NCI-H524 treated with DMSO at 0.1 percent for 48 hours (cell line): ENCODE measurements at places on chromosomes 2 and 18.

- DNase-seq, result no peak
Observed at GRCh38 chr2:235567842-235568241, 74.0 kb downstream of the AGAP1 start.

DNA sequence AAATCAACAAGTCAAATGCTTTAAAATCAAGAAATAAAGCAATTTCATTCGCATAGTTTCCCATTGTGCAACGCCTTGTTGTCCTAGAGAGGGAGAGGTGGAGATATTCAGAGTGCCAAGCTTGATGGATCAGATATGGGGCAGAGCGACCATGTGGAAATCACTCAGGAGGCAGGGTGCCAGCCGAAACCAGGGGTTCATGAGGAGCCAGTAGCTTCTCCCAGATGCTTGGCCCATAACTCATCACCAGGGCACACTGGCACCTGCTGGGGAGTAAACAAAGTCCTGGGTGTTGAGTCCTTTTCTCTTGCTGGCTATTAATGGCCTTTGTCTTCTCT lies 53.0 kb upstream of the ASAP2 start:
- DNase-seq, result no peak

- no peak for DNase-seq
Observed at GRCh38 chr18:44579745-44580144, 100.9 kb upstream of the SETBP1 start.

DNA sequence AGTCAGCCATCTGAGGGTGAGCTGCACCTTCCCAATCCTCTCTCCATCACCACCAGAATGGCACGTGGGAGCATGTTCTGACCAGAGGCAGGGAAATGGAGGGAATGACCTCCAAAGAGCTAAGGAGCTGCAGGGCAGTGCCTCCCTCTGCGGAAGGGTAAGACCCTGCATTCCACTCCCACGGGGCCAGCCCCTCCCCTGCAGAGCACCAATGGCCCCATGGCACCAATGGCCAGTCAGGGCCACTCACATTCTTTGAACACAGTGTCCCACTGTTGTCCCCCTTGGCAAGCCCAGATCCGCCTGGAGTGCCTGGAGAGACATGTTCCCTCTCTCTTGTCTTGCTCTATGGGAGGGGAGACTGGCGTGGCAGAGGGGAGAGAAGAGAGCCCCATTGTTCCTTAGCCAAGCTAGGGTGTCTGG lies 164.4 kb downstream of the TNS1 start:
- no peak for DNase-seq

DNA sequence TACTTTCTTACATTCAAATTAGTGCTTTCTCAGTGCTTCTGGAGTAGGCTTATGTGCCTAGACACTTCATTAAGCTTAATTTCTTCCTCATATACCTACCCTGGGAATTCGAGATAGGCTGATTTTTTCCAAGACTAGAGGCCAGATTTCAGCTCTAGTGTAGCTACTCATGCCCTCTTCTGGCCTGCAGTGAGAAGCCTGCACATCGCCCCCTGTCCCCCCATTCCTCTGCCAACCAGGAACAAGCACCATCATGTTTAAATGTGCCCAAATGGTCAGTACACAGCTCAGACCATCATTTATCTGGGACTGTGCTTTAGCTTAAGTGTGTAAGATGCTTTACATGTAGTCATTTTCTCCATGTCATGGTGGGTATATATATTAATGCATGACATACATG lies 1218.8 kb upstream of the LRRTM1 start:
- no peak for DNase-seq

DNA sequence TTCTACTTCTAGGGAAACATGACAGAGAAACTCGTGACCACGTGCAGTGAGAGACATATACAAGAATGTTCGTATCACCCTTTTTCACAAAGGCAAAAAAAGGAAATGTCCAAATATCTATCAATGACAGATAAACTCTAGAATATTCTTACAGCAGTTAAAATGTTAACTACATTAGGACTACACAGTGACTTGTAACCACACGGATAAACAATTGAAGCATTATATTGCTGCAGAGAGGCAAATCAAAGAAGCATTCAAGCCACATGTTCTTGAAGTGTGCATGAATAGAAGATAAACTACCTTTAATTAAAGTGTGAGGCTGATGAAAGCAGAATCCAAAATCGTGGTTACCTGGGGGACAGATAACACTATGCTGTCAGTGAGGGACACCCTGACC lies 935.3 kb upstream of the KLHL29 start:
- no peak for DNase-seq

DNA sequence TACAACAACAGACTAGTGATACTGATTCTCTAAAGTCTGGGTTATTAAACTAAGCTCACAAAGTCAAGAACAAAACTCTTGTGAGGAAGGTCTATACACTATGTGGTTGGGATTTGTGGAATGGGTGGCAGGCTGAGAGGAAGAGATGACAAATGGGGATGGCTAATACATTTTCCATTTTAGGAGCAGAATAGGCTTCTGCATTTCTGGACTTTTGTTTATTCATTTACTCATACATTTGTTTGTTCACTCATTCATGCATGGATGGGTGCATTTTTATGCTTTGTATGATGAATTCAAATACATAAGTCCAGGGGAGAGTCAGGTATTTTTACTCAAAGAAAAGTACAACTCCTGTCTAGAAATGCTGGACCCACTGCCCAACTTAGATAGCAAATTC lies 637.4 kb upstream of the CDH2 start:
- no peak for DNase-seq
